ENCODE measurements at places on chromosomes 7 and 10.

DNA sequence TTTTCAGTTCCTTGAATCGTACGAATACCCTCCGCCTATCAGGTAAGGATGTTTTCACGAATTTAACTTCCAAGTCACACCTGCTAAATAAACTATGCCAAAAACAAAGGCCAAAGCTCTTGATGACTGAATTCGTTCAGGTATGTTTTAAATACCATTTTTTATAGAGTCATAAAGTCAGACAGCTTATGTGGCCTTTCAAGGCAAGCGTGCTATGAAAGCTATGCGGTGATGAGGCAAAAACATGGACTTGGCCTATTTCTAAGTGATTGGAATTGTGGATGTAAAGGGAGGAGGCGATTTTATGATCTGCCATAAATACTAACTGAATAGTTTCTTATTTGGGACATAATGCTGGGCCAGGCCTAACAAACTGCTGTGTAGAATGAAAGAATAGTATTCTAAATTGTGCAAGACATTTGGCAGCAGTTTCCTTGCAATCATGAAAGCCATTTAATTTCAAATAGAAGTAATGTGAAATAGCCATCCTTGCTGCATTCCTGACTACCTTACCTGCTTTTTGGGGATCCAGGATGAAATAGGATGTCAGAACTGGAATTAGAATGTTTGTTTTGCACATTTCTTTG, 14.0 kb downstream of the SLC39A12 start:
- no peak for DNase-seq

DNA sequence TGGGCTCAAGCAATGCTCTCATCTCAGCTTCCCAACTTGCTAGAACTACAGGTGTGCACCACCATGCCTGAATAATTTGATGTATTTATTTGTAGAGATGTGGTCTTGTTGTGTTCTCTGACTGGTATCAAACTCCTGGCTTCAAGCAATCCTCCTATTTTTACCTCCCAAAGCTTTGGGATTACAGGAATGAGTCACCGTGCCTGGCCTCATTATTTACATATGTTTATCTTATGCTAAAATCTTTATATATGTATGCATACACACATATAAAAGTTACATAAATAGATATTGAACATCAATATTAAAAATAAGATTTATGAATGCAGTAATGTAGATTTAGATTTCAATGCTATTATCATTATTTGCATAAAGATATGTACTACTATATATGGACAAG, 1634.5 kb upstream of the LRRTM3 start:
- DNase-seq: no peak

DNA sequence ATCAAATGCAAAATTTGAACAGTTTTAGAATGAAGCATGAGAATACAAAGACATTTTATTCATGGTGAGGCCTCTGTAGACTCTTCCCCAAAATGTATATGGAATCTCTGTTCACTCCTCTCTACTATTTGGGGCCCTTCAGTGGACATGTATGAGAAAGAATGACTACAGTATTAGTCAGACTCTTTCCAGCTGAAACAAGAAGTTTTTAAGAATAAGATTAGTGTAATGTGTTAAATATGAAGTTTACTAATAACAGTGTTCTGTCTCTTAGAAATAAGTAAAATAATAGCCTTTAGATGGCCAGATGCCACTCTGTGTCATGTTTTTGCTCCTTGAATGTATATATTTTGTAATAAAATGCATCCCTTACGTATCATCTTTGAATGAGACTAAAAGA, 585.6 kb downstream of the SUGCT start:
- DNase-seq: no peak

- no peak for DNase-seq
Measured at GRCh38 chr7:100673942-100674410, 436 bp downstream of the GNB2 start.

- no peak for DNase-seq
Measured at GRCh38 chr7:123492485-123492884, 41.9 kb downstream of the IQUB start.
